ENCODE measurements at places on chromosomes 4 and X. TPM values are rescaled to one million over a fixed set of nuclear protein-coding genes. Genes with fewer than 3 reads are reported as not detected.

Gene TRO
- total RNA-seq, result 6.8 TPM

Gene EIF2S3
- total RNA-seq, result 389 TPM

Gene TMSB15B
- total RNA-seq, result 4.9 TPM

Gene XPNPEP2
- total RNA-seq, result 0.25 TPM

Gene MAGEC2
- not detected for total RNA-seq

Gene UCHL1
- 680 TPM for total RNA-seq

Gene KDR
- total RNA-seq, result 0.75 TPM

Gene POF1B
- not detected for total RNA-seq

Gene SLITRK2
- under 0.01 TPM for total RNA-seq

Gene NAT8L
- 0.12 TPM for total RNA-seq

Gene PAGE1
- not detected for total RNA-seq

Gene GPRIN3
- 0.12 TPM for total RNA-seq

Gene BTK
- not detected for total RNA-seq

Gene NIPAL1
- 1.2 TPM for total RNA-seq

Gene CD40LG
- not detected for total RNA-seq

Gene MID1
- total RNA-seq, result 12.8 TPM

Gene SPON2
- total RNA-seq, result 281 TPM

Gene SSX5
- total RNA-seq, result not detected

Gene TRIML2
- total RNA-seq, result not detected

Gene LRRC66
- total RNA-seq, result 0.33 TPM

Gene TEC
- 1.3 TPM for total RNA-seq

Gene SCD5
- 3.7 TPM for total RNA-seq

Gene GAGE12G
- total RNA-seq, result not detected

Gene TLR10
- not detected for total RNA-seq

Gene PF4V1
- 0.33 TPM for total RNA-seq

All from uterine smooth muscle cell (primary cell).